ENCODE measurements at places on chromosomes 11 and 22.

DNA sequence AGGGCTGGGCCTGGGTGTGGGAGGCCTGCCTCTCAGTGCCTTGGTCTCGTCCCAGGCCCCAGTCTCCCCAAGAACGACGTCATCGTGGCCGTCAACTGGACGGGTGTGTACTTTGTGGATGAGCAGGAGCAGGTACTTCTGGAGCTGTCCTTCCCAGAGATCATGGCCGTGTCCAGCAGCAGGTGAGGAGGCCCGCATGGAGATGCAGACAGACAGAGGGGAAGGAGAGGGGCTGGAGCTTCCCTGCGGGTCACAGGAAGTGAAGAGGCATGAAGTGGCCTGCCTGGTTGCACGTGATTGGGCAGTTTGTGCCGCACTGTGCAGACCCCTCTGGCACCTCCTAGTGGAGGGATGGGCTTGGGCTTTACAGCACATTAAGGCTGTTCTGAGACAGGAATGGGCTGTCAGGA is 70.4 kb downstream of the MYO7A start:
- DNase-seq, result no peak

DNA sequence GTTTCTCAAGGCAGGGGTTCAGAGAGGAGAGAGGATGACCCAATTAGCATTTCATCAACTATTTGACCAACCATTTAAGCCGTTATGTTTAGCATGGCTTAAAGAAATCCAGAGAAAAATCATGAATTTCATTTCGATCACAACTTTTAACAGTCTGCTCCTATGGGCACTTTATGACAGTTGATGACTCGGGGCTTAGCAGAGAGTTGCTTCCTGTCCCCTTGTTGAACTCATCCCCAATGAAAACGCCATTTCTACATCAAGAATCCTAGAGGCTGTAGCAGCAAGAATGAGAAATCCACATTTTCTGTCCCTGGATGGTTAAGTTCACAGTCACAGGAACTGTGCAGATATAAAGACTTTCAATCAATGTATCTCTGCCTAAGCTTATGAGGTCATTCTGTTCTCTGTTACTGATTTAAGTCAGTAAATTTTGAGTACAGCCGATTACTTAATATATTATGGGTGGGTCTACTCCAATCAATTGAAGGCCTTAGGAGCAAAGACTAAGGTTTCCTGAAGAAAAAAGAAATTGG is 81.1 kb downstream of the BDNF start:
- DNase-seq, result no peak

DNA sequence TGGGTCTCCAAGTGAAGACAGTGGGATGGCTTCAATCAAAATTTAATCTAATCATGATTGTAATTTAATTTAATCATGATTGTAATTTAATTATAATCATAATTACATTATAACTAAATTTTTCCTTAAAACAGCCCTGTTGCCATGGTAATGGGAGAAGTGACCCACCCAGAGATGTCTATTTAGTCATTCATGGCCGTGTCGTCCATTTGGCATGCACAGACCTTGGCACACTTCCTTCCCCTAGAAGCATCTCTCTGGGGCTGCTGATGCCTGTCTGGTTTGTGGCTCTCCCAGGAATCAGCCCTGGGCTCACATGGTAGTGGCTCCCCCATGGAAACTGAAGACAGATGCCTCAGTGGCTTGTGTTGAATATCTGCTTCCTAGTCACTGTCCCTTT is 27.0 kb downstream of the P4HA3 start:
- DNase-seq, result no peak

- no peak for DNase-seq
These were observed 68.9 kb downstream of the CYTH4 start for GRCh38 chr22:37351232-37351631.

DNA sequence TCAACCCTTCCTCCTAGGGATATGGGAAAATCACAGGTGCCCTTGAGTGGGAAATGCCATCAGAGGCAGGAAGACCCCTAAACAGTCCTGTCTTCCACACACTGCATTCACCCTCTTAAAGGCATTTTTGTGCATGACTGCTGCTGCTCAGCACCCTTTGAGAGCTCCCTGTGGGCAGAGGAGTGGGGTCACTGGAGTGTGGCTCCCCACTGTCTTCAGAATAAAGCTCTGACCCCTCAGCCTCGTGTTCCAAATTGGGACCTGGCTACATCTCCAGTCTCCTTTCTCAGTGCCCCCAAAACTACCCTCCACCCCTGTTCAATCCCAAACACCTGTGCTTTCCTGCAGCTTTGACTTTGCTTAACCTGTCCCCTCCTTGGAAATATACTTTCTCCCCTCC is 46.6 kb downstream of the CHRDL2 start:
- no peak for DNase-seq

GRCh38 chr11:109851780-109852390 is 241.3 kb upstream of the ZC3H12C start:
- no peak for DNase-seq

DNA sequence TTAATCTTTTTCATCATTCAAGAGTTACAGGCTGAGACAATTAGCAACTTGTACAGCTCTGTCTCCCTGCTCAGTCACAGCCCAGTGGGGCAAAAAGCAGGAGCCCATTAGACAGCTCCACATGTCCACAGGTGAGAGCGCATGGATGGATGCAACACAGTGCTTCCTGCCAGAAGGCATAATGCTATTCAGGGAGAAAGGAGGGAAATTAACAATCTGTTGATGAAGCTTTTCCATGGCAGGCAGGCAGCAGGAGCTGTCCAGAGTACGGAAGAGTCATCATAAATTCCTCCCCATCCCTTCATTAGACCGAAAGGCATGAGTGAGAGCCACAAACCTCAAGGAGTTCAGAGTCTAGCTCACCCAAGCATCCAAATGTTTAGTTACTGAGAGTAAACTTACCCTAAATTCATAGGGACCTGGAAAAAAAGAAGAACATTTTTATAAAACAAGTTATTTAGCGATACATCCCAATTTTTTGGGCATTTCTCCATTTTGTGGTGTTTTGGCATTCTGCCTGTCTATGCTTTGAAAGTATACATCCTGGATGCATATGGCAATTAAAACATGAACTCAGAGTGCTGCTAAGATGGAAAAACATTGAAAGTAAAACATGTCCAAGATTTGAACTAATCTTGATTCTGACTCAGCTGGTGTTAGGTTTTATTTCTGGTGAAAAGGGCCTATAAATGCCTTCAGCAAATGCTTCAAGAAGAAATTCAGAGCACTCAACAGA is 428.1 kb downstream of the OPCML start:
- DNase-seq, result no peak

GRCh38 chr11:110432713-110433392 is 3.1 kb downstream of the FDX1 start:
- no peak for DNase-seq

GRCh38 chr11:96257972-96258934 is 84.7 kb downstream of the MAML2 start:
- DNase-seq, result peak; percentile 23

- DNase-seq, result no peak
These were observed 1000.4 kb downstream of the OPCML start for GRCh38 chr11:132531921-132532320.

DNA sequence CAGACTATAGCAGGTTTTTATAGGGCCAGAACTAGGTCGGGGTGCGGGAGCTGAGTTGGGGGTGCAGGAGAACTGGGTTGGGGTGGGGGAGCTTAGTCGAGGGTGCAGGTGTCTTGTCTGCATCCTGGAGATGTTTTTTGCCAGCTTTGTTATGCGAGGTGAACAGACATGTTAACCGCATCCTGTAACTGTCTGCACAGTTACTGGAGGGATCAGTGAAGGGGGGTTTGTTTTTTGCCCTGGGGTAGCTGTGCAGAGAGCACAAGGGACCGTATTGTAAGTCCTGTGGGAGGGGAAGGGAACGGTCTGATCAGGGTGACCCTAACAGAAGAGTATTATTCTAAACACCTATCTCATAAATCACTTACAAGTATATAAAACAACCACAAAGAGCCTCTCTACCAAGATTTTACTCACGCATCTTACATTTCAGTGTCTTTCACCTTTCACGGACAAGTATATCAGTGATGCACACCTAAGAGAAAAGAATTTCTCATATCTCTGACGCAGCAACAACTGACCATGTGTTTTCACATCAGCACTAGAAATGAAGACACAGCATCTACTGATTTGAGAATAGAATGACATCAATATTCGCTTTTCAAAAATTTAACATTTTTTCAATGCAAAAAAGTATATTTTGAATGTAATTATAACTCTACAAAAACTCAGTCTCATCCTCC is 20.8 kb downstream of the ZNF195 start:
- no peak for DNase-seq
